Activated T-cell treated with anti-CD3 and anti-CD28 coated beads, Interleukin-2, amount 50 U/mL, for 1 hour (primary cell): ENCODE measurements at places on chromosomes 5 and 9.

DNA sequence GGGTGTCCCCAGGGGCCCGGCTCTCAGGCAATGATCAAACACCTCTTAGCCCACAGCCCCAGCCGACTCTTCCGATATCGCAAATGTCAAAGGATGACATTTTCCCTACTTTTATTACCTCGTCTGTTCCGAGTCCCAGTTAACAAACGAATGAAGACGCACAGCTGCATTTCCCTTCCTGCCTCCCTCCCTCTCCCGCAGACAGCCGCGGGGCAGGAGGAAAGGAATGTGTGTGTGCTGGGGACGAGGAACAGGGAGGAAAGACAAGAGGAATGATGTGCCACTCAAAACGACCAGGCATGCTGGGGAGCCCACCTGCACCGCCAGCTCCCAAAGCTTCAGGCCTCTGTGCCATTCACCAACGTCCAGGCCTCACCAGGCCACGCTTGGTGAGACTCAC, 125.9 kb upstream of the SARDH start:
- no peak for DNase-seq

GRCh38 chr5:117058740-117059139, 484.1 kb upstream of the SEMA6A start:
- no peak for DNase-seq

DNA sequence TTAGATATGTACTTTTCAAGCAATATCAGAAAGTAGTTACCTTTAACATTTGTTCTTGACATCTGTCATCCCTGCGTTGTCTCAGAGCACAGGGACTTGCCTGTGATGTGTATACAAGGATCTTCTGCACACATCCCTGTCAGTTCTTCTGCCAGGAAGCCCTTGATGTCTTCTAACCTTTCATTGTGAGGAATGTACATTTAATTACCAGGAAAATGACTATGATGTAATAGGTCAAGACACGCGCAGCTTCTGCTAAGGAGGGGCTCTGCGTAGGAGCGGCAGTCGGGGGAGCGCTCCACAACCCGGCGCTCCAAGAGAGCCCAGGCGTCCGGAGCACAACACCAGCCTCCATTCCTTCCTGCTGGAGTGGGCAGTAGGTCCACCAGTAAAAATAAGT, 119.7 kb downstream of the IRX2 start:
- no peak for DNase-seq

GRCh38 chr5:14930486-14930885, 58.9 kb upstream of the ANKH start:
- DNase-seq: no peak

GRCh38 chr9:137281345-137282116, 4.0 kb downstream of the TOR4A start:
- no peak for DNase-seq

- DNase-seq: no peak
Measured at GRCh38 chr5:73666891-73667290, 40.9 kb downstream of the ARHGEF28 start.

- no peak for DNase-seq
Measured at GRCh38 chr5:149800633-149801032, 70.5 kb downstream of the PPARGC1B start.

GRCh38 chr5:7742241-7742656, 108.7 kb downstream of the CFAP90 start:
- no peak for DNase-seq

DNA sequence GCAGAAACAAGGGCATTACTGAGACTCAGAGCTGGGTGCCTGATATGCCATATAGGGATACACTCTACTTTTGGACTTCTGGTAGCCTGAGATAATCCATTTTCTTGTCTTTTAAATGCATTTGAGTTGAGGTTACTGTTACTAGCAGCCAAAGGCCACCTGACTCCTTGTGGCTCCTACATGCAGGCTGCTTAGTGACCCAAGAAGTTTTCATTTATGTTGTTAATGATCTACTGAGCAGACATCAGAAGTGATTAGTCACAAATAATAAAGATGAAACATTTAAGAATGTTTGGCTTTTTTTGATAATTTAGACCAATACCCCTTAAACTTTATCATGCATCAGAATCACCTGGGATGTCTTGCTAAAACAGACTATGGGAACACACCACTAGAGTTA, 171.6 kb upstream of the TRIM32 start:
- no peak for DNase-seq

- DNase-seq: no peak
Measured at GRCh38 chr5:172065431-172066065, 59.1 kb upstream of the FBXW11 start.

- DNase-seq: no peak
Measured at GRCh38 chr5:61162832-61163567, 732 bp upstream of the SMIM15 start.

DNA sequence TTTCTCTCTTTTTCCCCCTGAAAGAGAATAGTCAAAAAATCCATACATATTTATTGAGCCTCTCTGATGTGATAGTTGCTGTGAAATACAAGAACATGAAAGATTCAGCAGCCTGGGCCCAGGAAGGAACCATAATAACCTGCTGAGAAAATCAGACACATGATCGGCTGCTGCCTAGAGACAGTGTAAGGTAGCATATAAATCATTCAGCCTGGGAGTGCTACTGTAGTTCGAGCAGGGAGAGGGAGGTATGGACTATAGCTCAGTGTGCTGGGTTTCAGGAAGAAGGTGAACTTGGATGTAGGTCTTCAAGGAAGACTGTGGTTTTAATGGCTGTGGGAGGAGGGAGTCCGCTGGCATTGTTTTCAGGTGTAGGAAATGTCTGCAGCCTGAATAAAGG, 469.1 kb downstream of the RAB3C start:
- DNase-seq: no peak

- DNase-seq: no peak
Measured at GRCh38 chr5:164962329-164962961, 1457.0 kb downstream of the MAT2B start.

DNA sequence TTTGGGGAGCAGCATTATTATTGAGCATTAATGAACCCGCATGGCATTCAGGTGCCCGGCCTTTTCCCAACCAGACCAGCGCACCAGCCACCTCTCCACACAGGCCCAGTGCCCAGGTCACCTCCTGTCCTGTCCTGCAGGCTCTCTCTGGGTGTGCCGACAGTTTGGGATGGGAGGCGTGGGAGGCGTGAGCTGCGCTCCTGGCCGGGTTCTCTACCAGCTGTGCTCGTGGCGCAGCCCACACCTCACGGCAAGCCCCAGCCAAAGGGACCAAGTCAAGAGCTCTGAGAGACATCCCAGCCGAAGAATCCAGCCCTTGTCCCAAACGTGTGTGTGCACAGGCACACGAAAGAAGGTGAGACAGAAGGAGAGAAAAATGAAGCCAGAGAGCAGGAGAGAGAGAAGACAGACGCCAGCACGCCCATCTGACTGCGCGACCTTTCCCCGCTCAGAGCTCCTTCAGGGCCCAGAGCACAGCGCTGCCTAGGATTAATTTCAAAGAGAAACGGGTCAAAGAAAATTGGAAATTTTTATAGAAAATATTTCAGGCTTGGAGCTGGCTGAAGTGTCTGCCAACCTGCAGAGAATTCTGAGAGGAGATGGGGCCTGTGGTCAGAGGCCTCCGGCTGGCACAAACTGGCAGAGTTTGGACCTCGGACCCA, 81.7 kb downstream of the ADAMTS2 start:
- no peak for DNase-seq

DNA sequence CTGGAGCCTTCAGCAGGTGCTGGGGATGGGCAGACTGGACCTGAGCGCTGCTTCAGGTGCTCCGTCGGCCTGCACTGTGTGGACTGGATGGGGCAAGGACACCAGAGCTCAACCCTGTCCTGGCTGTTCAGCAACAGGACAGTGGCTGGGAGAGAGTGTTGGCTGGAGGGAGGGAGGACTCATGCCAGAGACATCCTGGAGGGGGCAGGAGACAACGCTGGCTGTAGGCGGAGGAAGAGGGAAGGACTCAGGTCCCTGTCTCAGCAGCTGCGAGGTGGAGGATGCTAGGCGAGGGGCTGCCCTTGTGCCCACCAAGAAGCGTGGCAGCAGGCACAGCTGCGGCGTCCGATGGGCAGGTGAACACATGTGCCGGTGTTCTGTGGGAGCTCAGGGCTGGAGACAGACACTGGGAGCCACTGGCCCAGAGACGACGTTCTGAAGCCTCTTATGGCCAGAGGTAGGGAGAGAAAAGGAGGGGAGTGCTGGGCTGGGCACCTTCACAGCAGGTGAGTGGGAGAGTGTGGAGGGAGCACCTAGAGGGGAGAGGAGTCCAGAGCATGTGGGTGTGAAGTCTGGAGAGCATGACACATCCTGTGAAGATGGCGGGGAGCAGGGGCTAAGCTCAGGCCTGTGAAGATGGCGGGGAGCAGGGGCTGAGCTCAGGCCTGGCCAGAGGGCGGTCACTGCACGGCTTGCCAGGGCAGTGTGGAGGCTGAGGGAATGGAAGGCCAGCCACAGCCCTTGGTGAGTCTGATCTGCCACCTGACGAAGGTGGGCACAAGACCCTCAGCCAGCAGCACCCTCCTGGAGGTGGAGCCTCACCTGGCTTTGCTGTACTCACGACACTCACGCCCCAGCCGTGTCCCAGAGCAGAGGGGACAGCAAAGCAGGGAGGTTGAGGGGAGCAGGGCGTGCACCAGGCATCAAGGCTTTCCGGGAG, 79.1 kb upstream of the FCN1 start:
- DNase-seq: no peak

- DNase-seq: no peak
Measured at GRCh38 chr9:27203783-27204182, 93.2 kb downstream of the EQTN start.

- no peak for DNase-seq
Measured at GRCh38 chr9:130283539-130284248, 18.1 kb downstream of the HMCN2 start.

DNA sequence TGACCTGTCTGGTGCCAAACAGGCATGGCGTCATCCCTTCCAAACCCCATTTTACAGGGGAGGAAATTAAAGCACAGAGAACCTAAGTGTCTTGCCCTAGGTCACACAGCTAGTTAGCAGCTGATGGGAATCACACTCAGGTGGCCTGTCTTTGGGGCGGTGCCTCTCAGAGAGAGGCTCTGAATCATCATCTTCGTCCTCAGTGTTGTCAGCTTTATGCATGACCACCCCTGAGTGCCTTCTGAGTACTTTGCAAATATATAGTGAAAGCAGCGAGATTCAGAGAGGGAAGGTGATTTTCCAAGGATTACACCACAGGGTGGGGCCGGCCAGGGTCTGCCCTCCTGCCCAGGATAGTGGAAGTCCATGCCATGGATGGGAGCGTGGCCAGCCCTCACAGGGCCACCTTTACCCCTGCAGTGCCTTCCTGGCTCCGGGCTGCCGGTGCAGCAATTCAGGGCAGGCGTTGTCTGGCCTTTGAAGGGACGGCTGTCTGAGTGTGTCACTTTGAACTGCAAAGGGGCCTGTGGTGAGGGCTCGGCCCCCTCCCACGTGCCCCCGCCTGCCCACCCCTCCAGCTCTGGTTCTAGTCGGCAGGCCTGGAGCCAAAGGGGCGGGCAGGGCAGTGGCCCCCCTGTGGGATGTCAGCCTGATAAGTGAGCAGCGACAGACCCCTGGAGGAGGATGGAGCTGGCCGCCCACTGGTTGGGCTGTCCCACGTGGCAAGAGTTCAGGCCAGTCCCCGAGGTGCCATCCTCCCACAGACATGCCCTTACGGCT, 16.9 kb downstream of the LMX1B start:
- DNase-seq: no peak

DNA sequence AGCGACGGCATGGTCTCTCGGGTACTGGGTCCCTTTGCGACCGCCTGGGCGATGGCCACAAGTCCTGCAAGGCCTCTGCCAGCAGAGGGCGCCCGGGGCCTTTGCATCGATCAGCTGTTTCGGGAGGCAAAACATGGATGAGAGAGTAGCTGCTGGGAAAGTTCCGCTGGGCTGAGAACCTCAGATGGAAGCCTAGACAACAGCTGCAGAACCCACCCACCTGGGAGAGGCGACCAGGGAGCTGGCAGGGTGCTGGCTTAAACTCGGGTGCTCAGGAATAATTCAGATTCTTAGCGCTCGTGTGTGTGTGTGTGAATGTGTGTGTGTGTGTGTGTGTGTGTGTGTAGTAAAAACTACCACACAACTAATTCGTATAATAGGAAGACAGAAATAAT, 50.0 kb downstream of the TRIM32 start:
- DNase-seq: peak; percentile 43

DNA sequence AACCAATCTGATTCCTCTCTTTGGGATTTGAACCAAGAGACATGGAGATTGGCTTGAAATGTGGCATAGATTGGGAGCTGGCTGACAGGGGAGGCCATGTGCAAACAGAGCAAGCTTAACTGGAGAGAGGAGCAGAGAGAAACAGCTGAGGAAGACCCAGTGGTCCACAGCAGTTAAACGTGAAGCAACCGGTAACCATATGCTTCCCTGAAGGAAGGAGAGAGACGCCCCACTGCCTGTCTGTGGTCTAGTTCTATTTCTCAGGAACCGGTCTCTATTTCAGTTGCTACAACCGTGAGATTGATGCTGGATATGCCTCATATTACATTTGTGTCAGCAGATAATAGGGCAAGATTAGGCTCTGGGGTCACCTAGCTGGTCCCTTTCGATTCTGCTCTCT, 13.6 kb upstream of the GAS1 start:
- no peak for DNase-seq

DNA sequence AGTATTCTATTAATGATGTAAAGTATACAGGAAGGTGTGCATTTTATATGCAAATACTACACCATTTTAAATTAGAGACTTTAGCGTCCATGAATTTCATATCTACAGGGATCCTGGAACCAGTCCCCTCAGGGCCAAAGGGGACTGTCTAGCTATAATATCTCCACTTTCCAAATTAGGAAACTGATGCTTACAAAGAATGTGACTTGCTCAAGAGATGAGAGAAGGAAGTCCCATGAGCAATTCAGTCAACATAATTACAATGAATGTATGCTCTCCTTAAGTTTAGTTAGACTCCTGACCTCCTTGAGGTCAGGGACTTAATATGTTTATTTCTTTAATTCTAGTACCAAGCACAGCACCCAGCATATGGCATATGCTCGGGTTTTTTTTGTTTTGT, 23.7 kb downstream of the NIPBL start:
- DNase-seq: no peak

- no peak for DNase-seq
Measured at GRCh38 chr9:124135813-124136365, 121.9 kb upstream of the NEK6 start.
